A172 (cell line): ENCODE measurements at places on chromosomes 6 and 20. TPM values are rescaled to one million over a fixed set of nuclear protein-coding genes. Genes with fewer than 3 reads are reported as not detected.

SH3BGRL2 gene
- total RNA-seq = 1.2 and 2.3 TPM in 2 replicates

HIVEP2 gene
- total RNA-seq = 3.4 and 5.6 TPM in 2 replicates

SLC22A23 gene
- 6.5 and 8.2 TPM in 2 replicates for total RNA-seq

SOX12 gene
- total RNA-seq = 7.4 and 9.4 TPM in 2 replicates

HLA-DRB5 gene
- total RNA-seq = not detected in 2 replicates

JPH2 gene
- 3.1 and 4.8 TPM in 2 replicates for total RNA-seq

SAMD3 gene
- total RNA-seq = 0.07 and 0.28 TPM in 2 replicates

BPIFB1 gene
- total RNA-seq = not detected in 2 replicates

PRRT1 gene
- total RNA-seq = not detected in 2 replicates

MYH7B gene
- not detected in 2 replicates for total RNA-seq
